ENCODE measurements at places on chromosomes 7 and 10. TPM values are rescaled to one million over a fixed set of nuclear protein-coding genes. Genes with fewer than 3 reads are reported as not detected.

MKRN1 gene
- total RNA-seq: 121 TPM

DNA sequence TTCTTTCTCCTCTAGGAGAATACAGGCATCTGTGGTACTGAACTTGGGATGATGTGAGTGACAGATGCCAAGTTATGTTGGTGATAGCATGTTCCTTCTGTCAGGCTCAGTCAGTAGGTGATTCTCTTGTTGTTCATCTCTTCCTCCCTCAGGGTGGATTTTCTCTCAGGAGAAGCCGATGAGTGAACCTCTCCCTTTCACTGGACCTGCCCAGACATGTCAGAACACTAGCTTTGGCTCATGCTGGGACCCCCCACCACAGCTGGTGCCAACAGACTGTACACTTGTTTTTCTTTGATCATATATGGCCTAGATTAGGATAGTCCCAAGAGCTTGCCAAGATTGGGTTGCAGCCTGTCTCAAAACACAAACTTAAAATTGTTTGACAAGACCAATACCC lies 129.4 kb downstream of the BMPER start:
- no peak for DNase-seq

CCZ1 gene
- 136 TPM for total RNA-seq

GRCh38 chr10:2701802-2702201 lies 365.5 kb upstream of the PFKP start:
- no peak for DNase-seq

- DNase-seq: peak; percentile 42
These were observed 70.6 kb downstream of the FOXL3 start for GRCh38 chr7:360454-361100.

GRCh38 chr7:111138193-111138569 lies 47.3 kb downstream of the LRRN3 start:
- peak; percentile 11 for DNase-seq

PRPS1L1 gene
- total RNA-seq: not detected

- no peak for DNase-seq
These were observed 670 bp downstream of the RCC1L start for GRCh38 chr7:75072981-75073283.

GRCh38 chr10:84375011-84375410 lies 46.6 kb downstream of the CCSER2 start:
- peak; percentile 68 for DNase-seq

DNA sequence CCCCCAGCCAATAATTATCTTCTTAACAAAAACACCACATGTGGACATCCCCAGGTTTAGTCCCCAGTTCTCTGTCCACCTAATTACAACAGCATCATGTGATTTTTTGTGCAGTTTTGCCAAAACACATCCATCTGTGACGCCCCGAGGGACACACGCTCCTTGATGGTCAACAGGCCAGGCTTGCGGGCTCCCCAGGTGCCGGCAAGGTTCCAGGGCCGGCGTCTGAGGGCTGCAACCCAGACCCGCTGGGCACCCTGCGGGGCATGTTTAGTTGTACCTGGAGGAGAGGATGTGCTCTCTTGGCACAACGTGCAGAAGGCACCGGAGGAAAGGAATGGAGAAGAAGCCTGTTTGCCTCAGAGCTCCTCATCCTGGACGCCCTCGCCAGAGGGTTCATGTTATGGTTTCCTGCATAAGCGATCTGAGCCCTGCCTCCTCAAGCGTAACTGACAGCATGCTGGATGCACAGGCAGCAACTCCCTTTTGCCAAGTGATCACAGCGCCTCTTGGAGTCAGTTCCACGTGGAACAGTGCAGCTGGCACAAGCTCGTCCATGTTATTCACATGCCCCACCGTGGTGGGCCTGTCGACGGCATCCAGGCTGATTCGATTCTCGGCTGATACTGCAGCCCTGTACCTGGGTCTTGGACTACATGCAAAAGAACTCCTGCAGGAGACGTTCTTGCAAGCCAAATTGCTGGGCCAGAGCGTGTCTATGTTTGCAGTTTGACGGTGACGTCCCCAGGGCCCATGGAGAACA lies 41.6 kb downstream of the JAKMIP3 start:
- no peak for DNase-seq

LIPF gene
- not detected for total RNA-seq

DNA sequence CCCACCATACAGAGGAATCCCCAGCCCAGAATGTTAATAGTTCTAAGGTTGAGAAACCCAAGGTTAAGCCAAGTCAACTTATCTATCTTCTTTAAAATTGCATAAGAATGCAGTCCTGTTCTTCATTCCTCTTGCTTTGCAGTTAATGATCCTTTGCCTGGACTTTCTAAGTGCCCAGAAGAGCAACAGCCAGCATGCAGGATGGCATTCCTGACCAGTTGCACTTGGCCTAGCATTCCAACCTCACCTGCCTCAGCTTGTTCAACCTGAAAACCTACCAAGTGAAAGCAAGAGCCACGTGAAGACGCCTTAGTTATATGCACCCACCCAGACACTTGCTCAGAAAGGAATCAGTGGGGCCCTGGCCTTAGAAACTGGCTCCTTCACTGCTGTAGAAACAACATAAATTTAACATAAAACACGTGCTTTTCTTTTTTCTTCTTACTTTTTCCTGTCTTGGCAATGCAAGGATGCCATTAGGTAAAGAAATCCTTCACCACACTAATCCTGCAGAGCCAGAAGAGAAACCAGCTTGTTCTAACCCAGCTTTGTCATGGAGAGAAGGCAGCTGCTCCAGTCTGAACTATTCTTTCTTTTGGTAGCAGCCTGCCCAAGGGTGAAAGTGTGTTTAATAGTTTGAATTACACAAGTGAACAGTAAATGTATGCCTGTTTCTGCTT lies 25.0 kb downstream of the EGFR start:
- no peak for DNase-seq

DNA sequence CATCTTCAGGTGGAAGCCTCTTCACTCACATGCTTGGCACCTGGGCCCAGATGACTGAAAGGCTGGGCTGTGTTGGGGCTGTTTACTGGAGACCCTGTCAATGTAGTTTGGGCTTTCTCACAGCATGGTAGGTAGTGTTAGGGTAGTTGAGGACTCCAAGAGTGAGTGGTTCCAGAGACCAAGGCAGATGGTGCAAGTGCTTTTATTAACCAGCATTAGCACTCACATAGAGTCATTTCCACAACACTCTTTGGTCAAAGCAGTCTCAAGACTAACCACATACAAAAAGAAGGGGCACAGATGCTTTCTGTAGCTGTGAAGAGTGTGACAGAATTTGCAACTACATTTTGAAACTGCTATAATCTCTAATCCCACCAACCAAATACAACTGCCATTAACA lies 135.0 kb downstream of the RTKN2 start:
- DNase-seq: no peak

GRCh38 chr7:150631866-150632864 lies at the start of gene GIMAP6:
GIMAP6 (minus strand) TSS chr7:150632385; CDS start chr7:150630142, 2,243 bp downstream.
- DNase-seq: no peak

GRCh38 chr10:84946904-84947303 lies 618.5 kb downstream of the CCSER2 start:
- DNase-seq: no peak

GRCh38 chr10:10320956-10321355 lies 696.7 kb upstream of the CELF2 start:
- DNase-seq: no peak

DNA sequence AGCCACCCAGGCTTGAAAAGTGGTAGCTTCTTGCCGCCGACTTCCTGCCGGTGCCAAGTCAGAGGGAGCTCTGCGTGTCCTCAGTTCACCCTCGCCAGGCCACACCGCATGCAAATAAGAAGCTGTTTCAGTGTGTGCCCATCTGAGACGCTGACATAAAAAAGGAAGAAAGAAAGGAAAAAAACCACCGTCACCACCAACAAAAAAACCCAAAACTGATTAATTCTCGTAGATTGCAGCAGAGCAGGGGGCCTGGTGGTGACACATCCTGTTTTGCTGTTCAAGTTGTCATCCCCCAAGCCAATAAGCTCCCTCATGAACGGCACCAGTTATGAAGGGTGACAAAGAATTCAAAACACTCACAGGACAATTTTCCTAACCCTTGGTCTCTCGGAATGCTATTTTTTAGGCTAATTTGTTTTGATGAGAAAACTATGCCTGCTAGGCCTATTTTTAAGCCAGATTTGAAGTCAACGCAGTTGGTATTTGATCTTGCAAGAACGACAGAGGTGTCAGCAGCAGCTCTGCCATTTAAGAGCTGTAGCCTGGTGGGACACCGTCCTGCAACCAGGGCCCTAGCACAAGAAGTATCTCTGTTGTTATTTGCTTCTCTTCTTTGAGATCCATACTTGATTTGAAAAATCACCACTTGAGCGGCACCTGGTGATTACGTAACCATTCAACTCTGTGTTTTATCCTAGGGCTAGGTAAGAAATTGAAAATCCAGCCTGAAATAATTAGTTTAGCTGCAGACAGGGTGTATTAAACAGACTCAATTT lies 145.6 kb downstream of the PFKFB3 start:
- DNase-seq: no peak

GRCh38 chr7:84800846-84801245 lies 386.0 kb downstream of the SEMA3D start:
- DNase-seq: no peak

DNA sequence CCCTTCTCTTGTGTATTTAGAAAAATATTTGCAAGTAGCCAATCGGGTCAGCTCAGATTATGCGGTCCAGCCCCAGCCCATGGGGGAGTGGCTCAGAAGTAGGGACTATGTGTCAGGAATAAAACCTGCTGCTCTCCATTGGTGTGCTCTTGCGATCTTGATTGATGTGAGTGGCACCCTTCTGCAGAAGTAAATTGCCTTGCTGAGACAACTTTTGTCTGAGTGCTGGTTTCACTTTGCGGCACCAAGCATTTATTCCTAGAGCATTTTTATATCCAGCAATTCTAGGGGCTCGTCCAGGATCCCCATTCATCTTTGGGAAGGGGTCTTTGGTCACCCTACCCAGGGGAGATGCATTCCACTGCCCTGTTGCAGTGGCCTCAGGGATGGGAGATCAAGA lies 26.1 kb upstream of the FAM221A start:
- no peak for DNase-seq

LYZL1 gene
- total RNA-seq: not detected

DNA sequence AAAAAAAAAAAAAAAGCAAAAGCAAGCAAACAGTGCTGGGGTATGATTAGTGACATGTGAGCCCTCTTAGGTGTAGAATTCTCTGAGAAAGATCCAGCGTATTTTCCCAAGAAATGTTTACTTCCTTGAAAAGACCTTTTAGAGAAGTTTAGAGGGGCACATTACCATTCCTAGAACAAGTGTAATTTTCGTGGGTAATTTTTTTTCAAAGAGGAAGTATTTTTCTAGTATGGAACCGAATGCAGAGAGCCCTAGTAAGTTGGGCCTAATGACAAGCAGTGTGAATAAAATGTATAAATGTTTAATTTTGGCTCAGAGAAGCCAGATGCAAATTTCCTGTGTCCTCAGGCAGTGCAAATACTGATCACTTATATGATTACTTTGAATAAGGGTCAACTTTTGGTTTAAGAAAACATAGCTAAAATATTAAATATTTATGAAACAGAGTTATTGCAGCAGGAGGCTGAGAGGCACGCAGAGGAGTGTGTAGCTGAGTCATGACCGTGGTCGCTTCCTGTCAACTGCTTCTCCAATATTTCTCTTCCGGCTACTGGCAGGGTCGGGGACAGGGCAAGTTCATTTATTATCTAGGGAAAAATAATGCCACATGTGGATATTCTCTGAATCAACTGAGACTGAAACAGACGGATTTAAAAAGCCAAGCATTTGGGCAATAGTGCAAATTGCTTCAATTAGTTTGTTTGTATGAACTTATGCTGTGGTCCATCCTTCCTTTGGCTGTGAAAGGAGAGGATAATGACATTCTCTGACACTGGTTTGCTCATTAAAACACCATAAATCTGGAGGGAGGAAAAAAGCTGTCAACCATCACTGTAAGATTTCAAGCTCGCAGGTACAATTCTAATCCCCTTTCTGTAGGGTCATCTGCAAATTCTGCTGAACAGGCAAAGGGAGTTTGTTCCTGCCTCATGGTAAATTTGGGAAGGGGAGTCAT lies 495.2 kb downstream of the GLRX3 start:
- DNase-seq: no peak

DNA sequence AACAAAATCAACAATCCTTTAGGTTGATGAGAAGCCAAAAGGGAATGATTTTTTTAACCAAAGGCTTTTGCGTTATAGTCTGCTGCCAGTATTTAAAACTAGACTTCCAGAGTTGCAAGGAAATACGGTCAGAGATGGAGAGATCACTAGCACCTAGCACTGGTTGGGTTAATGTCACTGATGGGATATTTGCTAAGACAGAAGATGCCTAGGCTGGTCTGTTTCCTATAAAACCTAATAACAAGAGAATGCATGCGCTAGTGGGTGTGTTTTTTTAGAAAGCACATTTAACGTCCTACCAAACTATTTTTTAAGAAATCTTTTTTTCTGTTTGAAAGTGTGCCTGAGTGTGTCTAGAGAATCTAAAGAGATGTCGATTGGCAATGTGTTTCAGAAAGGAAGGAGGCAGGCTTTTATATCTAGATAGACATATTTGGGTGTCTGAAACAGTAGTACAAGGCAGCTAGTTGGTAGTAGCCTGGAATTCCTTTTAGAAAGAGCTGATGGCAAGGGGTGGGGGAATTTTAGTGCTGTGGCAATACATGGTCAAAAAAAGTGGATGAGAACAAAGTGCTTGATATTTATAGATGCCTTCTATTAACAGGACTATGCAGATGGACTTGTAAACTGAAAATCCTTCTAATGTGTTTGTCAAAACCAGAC lies 863 bp downstream of the CALD1 start:
- DNase-seq: no peak

HTRA1 gene
- total RNA-seq: 12.2 TPM

- DNase-seq: peak; percentile 11
These were observed 73.4 kb downstream of the CAV1 start for GRCh38 chr7:116598278-116598677.
